ENCODE measurements at places on chromosomes 12 and 14.

GRCh38 chr12:15688202-15688736, 100.9 kb downstream of the EPS8 start:
- DNase-seq, result no peak

- DNase-seq, result no peak
Measured at GRCh38 chr12:58202933-58203718, 261.8 kb downstream of the ATP23 start.

DNA sequence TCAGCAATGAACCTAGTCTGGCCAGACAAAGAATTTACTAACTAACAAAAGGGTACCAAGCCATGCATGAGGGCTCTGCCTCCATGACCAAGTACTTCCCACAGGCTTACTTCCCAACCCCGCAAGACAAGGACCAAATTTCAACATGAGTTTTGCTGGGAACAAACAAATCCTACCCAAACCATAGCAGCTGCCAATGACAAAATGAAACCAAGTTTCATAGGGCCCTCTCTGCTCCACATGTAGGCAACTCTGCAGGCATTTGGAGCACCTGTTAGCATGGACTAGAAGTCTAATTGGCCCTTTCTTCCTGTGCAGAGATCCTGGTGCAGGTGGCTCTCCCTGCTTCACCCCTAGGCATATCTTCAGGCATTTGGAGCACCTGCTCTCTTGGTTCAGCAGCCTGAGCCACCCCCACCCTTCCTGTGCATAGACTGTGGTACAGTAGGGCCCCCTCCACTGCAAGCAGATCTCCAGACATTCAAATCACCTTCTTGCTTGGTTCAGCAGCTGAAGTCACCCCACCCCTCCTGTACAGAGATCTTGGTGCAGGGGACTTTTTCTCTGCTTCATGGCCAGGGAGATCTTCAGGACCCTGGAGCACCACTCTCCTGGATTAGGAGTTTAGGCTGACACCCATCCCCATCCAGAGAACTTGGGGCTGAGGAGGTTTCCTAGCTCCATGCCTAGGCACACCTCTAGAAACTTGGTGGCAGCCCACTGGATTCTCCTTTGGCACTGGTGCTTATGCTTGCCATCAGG, 308.7 kb downstream of the RPAP3 start:
- DNase-seq, result no peak

- peak; percentile 42 for DNase-seq
Measured at GRCh38 chr14:52272375-52272774, 4.9 kb downstream of the PTGDR start.

DNA sequence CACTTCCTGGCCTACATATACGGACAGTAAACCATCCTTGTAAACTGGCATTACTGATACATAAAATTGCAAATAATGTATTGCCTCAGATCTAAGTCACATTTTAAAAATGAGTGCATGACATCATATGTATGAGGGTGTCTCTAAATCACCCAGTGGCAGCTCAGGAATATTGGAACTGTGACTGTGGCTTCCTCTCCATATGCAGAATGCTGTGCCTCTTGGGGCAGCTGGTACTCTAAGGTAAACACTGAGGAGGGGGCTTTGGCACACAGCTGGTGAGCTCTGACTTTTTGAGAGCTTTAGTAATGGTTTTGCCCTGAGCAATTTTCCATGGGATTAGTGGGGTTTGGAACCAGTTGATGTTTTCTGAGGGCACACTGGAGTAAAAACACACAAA, 263.7 kb downstream of the BMP4 start:
- no peak for DNase-seq

GRCh38 chr12:41277100-41277945, 89.2 kb downstream of the PDZRN4 start:
- peak; percentile 18 for DNase-seq

GRCh38 chr12:130075497-130076076, 86.7 kb upstream of the FZD10 start:
- DNase-seq, result no peak

- no peak for DNase-seq
Measured at GRCh38 chr12:52257074-52257551, 17.3 kb upstream of the KRT86 start.

GRCh38 chr12:82919388-82920054, 232.8 kb downstream of the TMTC2 start:
- no peak for DNase-seq

DNA sequence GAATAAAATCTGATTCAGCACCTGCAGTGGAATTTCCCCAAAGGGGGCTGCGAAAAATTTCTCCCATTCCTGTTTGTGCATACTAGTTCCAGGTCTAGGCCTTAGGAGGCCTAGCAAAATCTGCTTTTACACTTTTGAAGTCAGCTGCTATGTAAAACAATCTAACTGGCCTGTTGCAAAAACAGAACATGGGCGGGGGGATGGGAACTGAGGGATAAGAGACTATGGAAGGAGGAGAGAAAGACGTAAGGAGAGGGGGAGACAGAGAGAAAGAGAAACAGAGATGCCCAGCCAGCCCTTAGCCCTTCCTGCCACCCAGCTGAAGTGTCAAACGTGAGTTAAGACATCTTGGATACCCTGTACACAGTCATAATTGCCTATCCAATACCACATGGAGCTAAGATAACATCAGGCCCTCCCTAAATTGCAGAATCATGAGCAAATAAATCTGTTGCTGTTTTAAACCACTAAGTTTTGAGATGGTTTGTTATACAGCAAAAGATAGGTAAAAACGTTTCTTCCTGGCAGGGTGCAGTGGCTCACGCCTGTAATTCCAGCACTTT, 45.6 kb downstream of the SPTLC2 start:
- DNase-seq, result peak; percentile 41

GRCh38 chr12:112985642-112986290, 7.4 kb downstream of the OAS2 start:
- no peak for DNase-seq

DNA sequence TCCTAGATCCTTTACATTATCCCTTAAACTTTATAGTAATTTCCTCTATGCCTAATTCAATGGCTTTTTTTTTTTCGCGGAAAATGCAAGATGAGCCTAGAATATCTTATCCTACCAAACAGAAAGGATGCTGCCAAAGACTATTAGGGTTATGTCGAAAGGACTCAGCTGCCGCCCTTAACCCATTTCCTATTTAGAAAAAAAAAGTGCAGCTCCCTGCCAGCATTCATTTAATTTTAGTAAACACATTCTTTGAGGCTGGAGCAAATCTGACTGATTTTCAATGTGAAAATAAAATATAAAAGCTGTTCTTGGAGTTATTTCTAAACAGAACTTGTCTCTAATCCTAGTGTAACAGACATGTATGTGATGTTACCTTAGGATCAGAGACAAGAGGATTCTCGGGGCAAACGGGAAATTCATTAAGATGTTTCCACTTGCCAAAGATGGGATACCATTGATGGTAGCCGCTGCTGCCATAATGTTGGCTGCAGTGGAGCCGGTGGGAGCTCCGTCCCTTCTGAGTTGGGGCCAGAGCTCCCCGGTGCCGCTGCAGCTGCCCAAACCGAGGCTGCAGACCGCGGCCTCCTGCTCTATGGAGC, 8.2 kb upstream of the A2M start:
- DNase-seq, result no peak

- no peak for DNase-seq
Measured at GRCh38 chr12:29499235-29499634, 1.7 kb upstream of the OVCH1 start.
